ENCODE measurements at places on chromosomes 1 and 21. TPM values are rescaled to one million over a fixed set of nuclear protein-coding genes. Genes with fewer than 3 reads are reported as not detected.

The FCGR1A gene
- total RNA-seq, result not detected

The RNU1-2 gene
- under 0.01 TPM for total RNA-seq

The TMEM61 gene
- not detected for total RNA-seq

The ITLN2 gene
- not detected for total RNA-seq

The OR2G6 gene
- not detected for total RNA-seq

The MPL gene
- total RNA-seq, result not detected

The GPR157 gene
- 5.4 TPM for total RNA-seq

The FBXO42 gene
- total RNA-seq, result 16.3 TPM

The LCE3E gene
- not detected for total RNA-seq

The C1orf141 gene
- total RNA-seq, result not detected

The C1QB gene
- 0.72 TPM for total RNA-seq

The KCNE2 gene
- total RNA-seq, result not detected

The KRTAP20-1 gene
- total RNA-seq, result not detected

The SPRR1A gene
- not detected for total RNA-seq

Measured in osteoblast (primary cell).